ENCODE measurements at places on chromosomes 4 and X.

- DNase-seq = no peak
Observed at GRCh38 chr4:109873791-109874514, 26.0 kb downstream of the LRIT3 start.

DNA sequence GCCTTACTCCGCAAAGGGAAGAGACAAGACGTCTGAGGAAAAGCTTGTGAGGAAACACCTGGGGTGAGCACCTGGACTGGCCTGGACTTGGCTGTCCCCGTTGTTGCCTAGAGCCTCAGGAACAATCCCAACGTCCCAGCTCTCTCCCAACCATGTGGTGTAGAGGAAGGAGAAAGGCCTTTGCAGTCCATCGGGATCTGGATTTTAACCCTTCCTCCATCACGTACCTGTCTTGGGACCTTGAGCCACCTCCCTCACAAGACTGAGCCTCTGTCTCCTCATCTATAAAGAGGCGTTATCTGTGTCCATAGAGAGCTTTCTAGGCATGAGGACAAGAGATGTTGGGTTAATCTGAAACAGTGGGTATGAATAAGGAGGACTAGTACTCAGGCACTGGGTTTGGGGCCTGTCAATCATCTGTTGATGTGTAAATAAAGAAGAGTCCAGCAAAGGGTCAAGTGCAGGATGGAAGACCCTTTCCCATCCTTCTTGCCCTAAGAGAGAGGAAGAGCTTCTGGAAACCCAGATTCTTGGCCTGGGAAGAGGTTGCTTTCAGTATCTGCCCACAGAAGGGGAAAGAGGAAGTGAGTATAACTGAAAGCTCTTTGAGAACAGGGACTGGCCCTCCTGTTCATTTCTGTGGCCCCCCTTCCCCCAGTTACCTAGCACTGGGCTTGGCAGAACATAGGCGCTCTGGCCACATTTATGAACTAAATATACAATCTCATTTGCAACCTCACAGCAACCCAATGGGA is 137.1 kb downstream of the PJA1 start:
- no peak for DNase-seq

DNA sequence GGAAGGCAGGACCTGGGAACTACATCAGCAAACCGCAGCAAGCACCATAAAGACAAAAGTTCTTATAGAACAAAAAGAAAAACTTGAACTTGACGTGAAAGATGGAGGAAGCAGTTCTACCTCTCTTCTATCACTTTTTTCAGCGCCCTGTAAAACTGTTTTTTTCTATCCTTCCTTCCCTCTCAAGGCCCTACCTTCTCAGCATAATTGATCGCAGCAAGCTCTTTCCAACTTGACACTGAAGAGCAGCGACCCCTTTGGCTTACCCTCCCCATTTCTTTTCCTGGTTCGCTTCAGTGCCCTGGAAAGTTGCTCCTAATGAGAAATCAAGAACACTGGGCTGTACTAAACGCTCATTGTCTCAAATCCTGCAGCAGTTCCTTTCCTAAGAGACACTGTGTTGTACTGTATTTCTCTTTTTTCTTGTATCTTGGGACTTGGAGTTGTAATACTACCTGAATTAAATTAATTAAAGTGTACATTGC is 150.6 kb upstream of the SLC4A4 start:
- DNase-seq = no peak

DNA sequence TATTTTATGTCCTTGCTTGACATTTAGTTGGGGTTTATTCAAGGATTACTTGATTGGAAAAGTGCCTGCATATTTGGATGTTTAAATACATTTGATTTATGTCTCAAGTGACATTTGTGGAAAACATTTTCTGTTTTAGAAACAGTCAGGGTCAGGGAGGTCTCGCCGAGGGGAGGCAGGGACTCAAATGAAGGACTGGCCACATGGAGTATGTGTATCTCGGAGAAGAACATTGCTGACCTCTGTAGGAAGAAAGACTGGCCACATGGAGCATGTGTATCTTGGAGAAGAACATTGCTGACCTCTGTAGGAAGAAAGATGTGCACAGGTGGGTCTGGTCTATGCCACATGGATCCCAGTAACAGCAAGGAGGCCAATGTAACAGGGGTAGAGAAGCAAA is 233.6 kb downstream of the TRIML1 start:
- no peak for DNase-seq

DNA sequence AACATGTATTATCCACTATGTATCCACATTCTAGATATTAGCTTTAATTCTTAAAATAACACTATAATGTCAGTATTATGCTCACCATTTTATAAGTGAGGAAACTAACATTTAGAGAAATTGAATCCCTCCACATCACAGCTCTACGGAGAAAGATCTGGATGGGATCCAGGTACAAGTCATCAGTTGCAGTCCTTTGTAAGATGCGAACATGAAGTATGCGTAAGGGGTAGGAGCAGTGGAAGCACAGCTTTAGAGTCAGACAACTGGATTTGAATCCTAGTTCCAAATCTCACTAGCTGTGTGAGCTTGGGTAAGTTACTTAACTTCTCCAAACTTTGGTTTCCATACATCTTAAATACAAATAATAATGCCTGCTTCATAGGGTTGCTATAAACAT is 162.5 kb downstream of the ATP10D start:
- DNase-seq = no peak

DNA sequence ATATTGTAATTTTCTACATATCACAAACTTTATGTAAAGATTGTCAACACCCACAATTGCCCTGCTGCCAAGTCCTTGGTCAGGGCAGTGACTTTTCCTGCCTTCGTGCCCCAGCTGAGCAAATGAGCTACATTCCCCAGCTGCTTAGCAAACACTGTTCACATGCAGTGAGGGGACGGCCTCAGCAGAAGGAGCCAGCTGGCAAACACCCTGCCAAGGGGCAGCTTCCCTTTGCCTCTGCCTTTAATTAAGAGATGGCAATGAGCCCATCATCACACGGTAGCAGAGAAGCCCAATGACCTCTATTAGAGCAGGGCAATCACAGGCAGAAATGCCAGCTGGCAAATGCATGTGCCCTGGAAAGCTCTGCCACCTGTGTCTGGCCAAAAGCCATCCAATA is 253.4 kb downstream of the EPHA5 start:
- DNase-seq = no peak
